Gastrocnemius medialis (tissue), 4 donors: ENCODE measurements at places on chromosomes 5 and 9. TPM values are rescaled to one million over a fixed set of nuclear protein-coding genes. Genes with fewer than 3 reads are reported as not detected.

The PKN3 gene
- 5.2 TPM for total RNA-seq

The CCDC183 gene
- not detected for total RNA-seq

The ZDHHC21 gene
- total RNA-seq: 15.9 TPM

DNA sequence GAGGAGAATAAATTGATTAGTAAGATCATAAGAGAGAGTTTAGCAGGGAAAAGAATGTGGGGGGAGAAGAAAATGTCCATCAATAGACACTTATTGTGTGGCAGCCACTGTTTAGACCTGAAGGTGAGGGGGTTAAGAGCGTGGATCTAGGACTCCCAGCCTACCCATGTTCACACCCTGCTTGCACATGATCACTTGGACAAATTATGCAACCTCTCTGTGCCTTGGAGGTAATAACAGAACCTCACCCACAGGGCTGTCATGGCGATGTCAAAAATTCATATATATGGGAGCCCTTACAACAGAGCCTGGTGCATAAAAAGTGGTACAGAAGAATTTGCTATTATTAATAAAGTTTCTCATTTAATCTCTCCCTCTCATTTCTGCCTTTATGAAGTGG lies 86.0 kb upstream of the EQTN start:
- H3K4me1 ChIP-seq: peaks cover 5% of the 10 kb centered on the region
- no peaks in the 10 kb centered on the region for H3K36me3 ChIP-seq
- H3K27ac ChIP-seq: no peak overlapping the region
- H3K4me3 ChIP-seq: no peak overlapping the region
- DNase-seq: no peak

DNA sequence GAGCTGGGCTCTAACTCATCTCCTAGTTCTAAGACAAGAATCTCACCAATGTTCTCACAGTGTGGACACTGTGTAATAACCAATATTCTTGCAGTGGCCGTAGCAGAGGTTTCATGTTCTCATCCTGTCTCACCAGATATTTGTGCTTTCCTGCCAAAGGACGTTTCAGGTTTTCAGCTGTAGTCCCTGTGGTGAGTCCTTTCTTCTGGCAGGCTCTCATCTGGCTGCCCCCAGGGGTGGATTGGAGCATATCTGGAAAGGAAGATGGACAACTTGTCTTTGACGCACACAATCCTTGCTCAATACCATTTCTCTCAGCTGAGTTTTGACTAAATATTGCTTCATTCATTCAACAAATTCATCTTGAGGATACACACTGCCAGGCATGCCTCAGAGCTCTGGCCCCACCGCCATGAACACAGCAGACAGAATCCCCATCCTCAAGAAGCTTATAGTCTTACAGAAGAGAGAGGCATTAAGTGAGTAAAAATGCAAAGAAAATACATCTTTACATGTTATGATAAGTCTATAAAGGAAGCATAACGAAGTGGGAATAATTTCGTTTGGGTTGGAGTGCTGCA lies 33.8 kb upstream of the NEURL1B start:
- H3K27ac ChIP-seq: peak overlapping the region; percentile 79
- no peaks in the 10 kb centered on the region for H3K36me3 ChIP-seq
- H3K4me1 ChIP-seq: peaks cover 18% of the 10 kb centered on the region
- peak; percentile 86 for DNase-seq
- no peaks in the 10 kb centered on the region for H3K27me3 ChIP-seq

The IFNA21 gene
- total RNA-seq: not detected

GRCh38 chr5:118956727-118957126 lies 31.6 kb downstream of the DTWD2 start:
- no peak overlapping the region for H3K4me3 ChIP-seq
- no peaks in the 10 kb centered on the region for H3K36me3 ChIP-seq
- H3K4me1 ChIP-seq: peaks cover 7% of the 10 kb centered on the region
- H3K27ac ChIP-seq: no peak overlapping the region
- DNase-seq: no peak

- H3K36me3 ChIP-seq: no peaks in the 10 kb centered on the region
- no peak overlapping the region for H3K4me3 ChIP-seq
- DNase-seq: no peak
These were observed 273.4 kb downstream of the DENND1A start for GRCh38 chr9:123656565-123656964.

DNA sequence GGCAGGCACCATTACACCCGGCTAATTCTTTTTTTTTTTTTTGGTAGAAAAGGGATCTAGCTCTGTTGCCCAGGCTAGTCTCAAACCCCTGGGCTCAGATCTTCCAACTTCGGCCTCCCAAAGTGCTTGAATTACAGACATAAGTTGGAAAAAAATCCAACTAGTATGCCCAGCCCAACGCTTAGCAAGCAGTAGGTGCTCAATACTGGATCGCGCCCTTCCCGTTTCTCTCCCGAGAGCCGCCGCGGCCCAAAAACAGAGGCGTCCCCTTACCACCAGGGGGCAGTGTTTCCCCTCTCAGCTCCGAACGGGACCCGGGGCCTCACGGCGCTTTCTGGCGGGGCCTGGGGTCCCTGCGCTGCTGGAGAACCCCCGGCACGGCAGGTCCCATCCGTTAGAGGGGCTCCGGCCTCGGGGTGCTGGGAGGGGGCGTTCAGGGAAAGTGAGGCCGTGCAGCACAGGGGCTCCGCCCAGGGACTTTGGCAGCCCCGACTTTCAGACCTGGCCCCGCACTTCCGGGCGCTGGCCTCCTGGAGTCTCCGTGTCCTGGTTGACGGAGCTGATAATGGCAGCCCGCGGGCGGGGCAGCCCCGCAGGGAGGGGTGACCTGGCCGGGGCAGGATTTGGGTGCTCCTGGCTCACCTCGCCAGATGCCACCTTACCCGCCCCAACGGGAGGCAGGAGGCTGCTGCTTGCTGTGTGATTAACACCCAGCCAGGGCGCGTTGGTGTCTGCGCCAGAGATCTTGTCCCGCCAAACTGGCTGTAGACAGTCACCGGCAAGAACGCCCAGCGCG lies 15.2 kb downstream of the PTGES start:
- no peaks in the 10 kb centered on the region for H3K4me1 ChIP-seq
- peak overlapping the region; percentile 49 for H3K27ac ChIP-seq
- no peaks in the 10 kb centered on the region for H3K36me3 ChIP-seq
- peaks cover 3% of the 10 kb centered on the region for H3K27me3 ChIP-seq
- peak overlapping the region; percentile 66 for H3K4me3 ChIP-seq

DNA sequence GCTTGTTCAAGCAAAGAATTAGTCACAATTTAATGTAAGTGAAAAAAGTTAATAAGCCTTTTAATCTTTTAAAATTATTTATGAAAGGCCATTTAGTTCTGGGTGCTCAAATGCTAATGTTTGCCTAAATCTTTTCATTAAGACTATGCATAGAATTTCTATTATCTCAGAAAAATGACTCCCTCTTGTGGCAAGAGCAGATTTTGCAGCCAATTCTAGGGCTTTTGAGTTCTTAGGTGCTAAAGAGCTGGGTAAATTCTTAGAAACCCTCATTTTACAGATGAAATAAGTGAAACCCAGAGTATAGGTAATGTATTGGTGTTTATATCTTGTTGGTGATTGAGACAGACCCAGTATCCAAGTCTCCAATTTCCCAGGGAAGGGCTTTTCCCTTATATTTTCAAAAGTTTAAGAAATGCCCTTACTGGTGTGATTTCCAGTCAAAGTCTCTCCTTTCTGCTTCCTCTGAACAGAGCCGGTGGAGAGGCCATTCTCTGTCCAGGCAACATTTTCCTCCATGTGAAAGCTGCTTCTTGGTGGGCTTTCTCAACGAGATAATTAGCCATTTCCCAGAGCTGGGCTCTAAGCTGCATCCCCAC lies 24.1 kb upstream of the PCSK5 start:
- no peak overlapping the region for H3K27ac ChIP-seq
- H3K36me3 ChIP-seq: no peaks in the 10 kb centered on the region
- no peak for DNase-seq
- H3K4me3 ChIP-seq: no peak overlapping the region

GRCh38 chr5:68148096-68148495 lies 67.5 kb upstream of the PIK3R1 start:
- no peak overlapping the region for H3K4me3 ChIP-seq
- H3K36me3 ChIP-seq: no peaks in the 10 kb centered on the region
- no peaks in the 10 kb centered on the region for H3K4me1 ChIP-seq
- H3K27ac ChIP-seq: no peak overlapping the region

The ALDOB gene
- total RNA-seq: 5.1 TPM

DNA sequence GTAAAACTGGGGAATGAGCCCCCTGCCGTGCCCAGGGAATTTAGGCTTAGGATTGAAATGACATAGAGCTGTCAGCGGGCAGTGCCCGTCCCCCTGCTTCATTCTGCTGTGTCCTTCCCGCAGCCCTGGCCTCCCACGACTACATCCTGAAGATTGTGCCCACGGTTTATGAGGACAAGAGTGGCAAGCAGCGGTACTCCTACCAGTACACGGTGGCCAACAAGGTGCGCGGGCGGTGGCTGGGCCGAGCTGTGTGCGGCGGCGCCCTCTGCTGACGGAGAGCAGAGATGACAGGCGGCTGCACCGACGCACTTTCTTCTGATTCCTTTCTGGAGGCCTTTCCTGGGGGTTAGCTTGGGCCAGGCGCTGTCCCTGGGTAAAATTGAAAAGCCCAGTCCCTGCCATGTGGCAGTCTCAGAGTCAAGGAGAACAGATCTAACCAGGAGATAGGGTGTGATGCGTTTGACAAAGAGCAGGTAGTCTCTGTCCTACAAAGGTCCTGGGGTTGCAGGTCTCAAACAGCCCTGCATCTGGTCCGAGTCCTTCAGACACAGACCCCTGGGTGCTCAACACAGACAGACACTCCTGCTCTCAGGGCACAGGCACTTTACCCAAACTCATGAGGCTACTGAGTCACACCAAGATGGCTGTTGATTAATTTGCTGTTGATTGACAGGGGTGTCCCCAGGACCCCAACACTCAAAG lies 26.8 kb upstream of the RPL26L1 start:
- H3K27ac ChIP-seq: peak overlapping the region; percentile 65
- no peak overlapping the region for H3K4me3 ChIP-seq
- peaks cover 12% of the 10 kb centered on the region for H3K4me1 ChIP-seq
- no peaks in the 10 kb centered on the region for H3K27me3 ChIP-seq
- peak; percentile 60 for DNase-seq
- no peaks in the 10 kb centered on the region for H3K36me3 ChIP-seq

GRCh38 chr5:29061381-29061780 lies 2023.0 kb upstream of the CDH9 start:
- no peak overlapping the region for H3K27ac ChIP-seq
- DNase-seq: no peak
- no peaks in the 10 kb centered on the region for H3K27me3 ChIP-seq
- H3K36me3 ChIP-seq: no peaks in the 10 kb centered on the region
- no peaks in the 10 kb centered on the region for H3K4me1 ChIP-seq
- H3K4me3 ChIP-seq: no peak overlapping the region

GRCh38 chr9:68798423-68798822 lies 93.4 kb downstream of the PIP5K1B start:
- no peak overlapping the region for H3K27ac ChIP-seq
- DNase-seq: no peak
- no peaks in the 10 kb centered on the region for H3K4me1 ChIP-seq
- no peaks in the 10 kb centered on the region for H3K27me3 ChIP-seq
- H3K4me3 ChIP-seq: no peak overlapping the region

- H3K4me3 ChIP-seq: no peak overlapping the region
- no peaks in the 10 kb centered on the region for H3K4me1 ChIP-seq
- H3K27me3 ChIP-seq: no peaks in the 10 kb centered on the region
- no peak for DNase-seq
These were observed 18.5 kb downstream of the STC2 start for GRCh38 chr5:173309731-173310130.

The FABP6 gene
- total RNA-seq: not detected

The CNTNAP3 gene
- total RNA-seq: 0.29 TPM

GRCh38 chr5:66344544-66344943 lies 200.4 kb downstream of the SREK1 start:
- no peak for DNase-seq
- no peaks in the 10 kb centered on the region for H3K4me1 ChIP-seq
- H3K27ac ChIP-seq: no peak overlapping the region
- H3K27me3 ChIP-seq: no peaks in the 10 kb centered on the region
- no peak overlapping the region for H3K4me3 ChIP-seq

The PPP2R2B gene
- not detected for total RNA-seq

- H3K4me3 ChIP-seq: no peak overlapping the region
- no peaks in the 10 kb centered on the region for H3K27me3 ChIP-seq
- no peaks in the 10 kb centered on the region for H3K36me3 ChIP-seq
These were observed 198.3 kb downstream of the PLK2 start for GRCh38 chr5:58261605-58262004.

DNA sequence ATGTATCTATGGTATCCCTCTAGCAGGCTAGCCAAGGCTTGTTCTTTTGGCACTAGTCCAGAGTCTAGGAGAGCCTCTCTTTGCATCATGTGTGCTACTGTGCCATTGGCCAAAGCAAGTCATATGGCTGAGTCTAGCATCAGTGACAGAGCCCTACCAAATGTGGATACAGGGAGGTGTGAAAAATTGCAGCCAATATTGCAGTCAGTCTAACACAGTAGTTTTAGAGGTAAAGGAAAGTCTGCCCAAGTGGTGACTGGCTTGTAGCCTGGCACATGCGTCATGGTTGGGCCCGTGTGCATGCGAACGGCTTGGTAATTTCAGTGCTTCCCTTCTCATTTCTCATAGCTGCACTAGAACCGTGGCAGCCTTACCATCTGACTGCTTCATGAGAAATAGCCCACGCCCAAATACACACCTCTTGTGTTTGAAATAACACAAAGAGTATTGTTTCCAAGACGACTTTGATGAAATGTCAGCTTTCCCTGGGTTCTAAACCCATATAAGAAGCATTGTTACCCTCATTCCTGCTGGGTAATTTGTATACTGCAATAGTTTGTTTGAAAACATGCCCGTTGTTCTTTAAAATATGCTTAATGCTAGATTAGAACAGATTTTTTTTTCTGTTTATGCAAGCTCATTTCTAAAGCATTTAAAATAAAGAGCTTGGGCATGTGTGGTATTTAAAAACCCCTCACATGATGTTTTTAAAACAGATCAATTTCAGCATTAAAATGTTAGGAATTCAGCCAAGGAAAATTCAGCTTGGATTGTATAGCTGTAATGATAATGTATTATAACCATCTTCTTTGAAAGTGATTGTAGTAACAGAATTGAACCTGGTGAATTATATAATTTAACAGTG lies 113.2 kb downstream of the TLE4 start:
- no peaks in the 10 kb centered on the region for H3K27me3 ChIP-seq
- H3K36me3 ChIP-seq: no peaks in the 10 kb centered on the region
- peaks cover 48% of the 10 kb centered on the region for H3K4me1 ChIP-seq
- no peak overlapping the region for H3K27ac ChIP-seq
- DNase-seq: no peak

GRCh38 chr9:117734523-117735314 lies 30.5 kb downstream of the TLR4 start:
- no peak overlapping the region for H3K4me3 ChIP-seq
- no peaks in the 10 kb centered on the region for H3K27me3 ChIP-seq
- H3K4me1 ChIP-seq: peaks cover 10% of the 10 kb centered on the region
- no peak overlapping the region for H3K27ac ChIP-seq

GRCh38 chr9:69221036-69221435 lies 47.0 kb downstream of the TJP2 start:
- H3K4me3 ChIP-seq: no peak overlapping the region
- H3K27me3 ChIP-seq: no peaks in the 10 kb centered on the region
- DNase-seq: no peak
- H3K36me3 ChIP-seq: peaks cover 30% of the 10 kb centered on the region

DNA sequence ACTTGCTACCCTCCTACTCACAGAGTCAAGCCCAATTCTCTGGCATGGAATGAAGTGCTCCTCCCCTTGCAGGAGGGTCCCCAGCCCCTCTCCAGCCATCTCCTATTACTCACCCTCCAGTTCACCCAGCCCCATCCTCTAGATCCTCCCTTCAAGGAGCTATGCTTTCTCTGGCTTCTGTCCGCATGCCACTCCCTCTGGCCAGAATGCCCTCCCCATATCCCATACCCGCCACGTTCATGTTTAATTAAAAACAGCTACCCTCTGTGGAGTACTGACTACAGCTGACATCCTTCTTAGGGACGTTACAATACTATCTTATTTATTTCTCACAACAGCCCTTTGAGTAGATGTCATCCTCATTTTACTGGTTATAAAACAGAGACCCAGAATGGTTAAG lies 3.0 kb downstream of the F2R start:
- no peak overlapping the region for H3K4me3 ChIP-seq
- H3K27me3 ChIP-seq: peaks cover 4% of the 10 kb centered on the region
- H3K27ac ChIP-seq: no peak overlapping the region
- no peaks in the 10 kb centered on the region for H3K4me1 ChIP-seq
